ENCODE measurements at places on chromosomes 16 and 17.
A peak's percentile ranks its signal among the peaks of the same experiment; 100 is the strongest.

DNA sequence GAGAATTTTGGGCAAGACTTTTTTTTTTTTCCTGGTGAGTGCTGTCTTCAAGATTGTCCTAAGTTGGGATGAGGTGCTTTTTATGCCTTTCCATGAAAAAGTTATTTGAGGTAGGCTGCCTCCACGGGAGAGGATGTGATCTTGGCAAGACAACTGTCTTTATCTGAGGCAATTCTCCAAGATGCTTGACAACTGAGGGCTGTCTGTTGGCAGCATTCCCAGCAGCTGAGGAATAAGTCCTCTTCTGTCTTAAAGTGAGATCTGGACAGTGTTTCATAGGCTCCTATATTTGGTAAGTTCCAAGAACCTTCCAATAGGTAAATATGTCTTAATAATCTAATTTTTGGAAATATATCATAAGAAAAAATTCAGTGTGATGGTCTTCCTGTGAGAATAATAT lies 662.0 kb downstream of the CDH11 start:
- DNase-seq: no peak

- DNase-seq: no peak
Measured at GRCh38 chr16:89958068-89958467, 9.5 kb downstream of the DEF8 start.

- no peak for DNase-seq
Measured at GRCh38 chr16:55571-56136, 2.0 kb downstream of the SNRNP25 start.

GRCh38 chr17:10631048-10631700 lies 25.9 kb downstream of the MYH3 start:
- DNase-seq: peak; percentile 7

- DNase-seq: no peak
Measured at GRCh38 chr16:80198311-80199299, 342.2 kb upstream of the DYNLRB2 start.

DNA sequence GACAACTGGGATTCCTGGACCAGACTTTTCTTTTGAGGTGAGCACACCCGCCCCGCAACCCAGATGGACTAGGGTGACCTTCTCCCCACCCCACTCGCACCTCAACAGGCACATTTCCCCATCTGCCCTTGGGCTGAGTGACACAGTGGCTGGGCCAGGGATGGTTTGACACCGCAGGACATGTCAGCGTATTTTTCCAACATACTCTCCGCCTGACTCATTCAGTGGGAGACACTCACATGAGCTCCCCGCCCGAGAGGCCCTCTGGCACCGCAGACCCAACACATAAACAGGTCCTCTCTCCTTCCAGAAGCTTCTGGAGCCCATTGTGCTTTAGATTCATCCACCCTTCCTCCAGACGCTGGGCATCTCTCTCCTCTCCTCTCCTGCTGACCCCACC lies 69.4 kb downstream of the ZDHHC7 start:
- no peak for DNase-seq

GRCh38 chr17:39566094-39566850 lies 41.4 kb downstream of the NEUROD2 start:
- DNase-seq: no peak

DNA sequence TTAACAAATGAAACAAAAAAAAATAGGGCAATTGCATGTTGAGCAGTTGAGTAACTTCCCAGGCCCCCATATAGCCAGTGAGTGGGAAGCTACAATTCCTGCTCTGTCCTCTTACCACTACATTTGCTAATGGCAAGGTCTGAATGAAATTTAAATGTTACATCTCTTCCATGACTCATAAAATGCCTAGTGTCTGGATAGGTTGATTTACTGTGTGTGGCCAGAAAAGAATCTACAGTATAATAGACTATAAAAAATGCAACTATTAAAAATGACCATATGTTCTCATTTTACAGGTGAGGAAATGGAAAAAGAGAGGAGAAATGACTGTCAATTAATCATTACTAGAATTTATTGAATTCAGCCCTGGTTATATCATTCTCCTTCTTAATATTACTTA lies 1199.3 kb downstream of the CDH11 start:
- no peak for DNase-seq

DNA sequence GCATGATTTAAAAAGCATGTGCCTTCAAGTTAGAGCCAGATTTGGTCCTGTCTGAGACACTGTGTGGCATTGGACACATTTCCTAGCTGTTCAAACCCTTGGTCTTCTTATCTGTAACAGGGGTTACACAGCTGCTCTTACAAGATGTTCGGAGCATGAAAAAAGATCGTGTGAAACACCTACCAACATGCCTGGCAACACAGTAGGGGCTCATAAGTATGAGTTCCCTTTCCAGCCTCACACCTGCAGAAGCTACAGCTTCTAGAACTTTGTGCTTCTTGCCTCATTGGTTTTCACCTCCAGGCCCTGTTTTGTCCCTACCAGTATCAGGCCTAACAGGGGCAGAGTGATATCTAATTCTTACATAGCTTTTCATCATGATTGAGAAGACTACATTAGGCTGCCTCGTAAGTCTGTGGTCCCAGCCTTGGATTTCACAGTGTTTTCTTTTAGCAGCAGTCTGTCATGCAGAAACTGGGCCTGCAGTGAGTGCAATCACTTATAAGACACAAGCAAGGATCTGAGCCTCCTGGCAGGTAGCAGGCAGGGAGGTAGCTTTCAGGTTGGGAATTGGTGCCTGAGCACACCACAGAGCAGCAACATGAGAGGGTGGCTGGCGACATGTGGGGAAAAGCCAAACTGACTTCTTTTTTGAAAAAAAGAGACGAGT lies 78.8 kb downstream of the CCDC182 start:
- DNase-seq: no peak

- no peak for DNase-seq
Measured at GRCh38 chr17:55959756-55960155, 193.5 kb upstream of the ANKFN1 start.

GRCh38 chr17:63985387-63986140 lies 12.6 kb upstream of the PRR29 start:
- DNase-seq: no peak

DNA sequence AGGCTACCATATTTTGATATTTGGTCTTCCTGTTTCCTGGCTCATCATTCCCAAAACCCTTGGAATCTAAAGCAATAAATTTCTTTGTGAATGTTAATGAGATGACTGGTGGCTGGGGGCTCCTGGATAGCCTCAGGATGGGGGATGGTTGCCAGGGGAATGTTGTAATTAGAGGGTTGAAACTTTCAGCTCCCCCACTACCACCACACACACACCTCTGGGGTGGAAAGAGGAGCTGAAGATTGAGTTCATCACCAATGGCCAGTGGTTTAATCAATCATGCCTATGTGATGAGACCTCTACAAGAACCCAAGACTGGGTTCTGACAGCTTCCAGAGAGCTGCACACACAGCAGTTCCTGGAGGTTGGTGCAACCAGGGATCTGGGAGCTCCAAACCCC lies 59.1 kb downstream of the HS3ST3A1 start:
- no peak for DNase-seq
